HuH-7 (cell line): ENCODE measurements at places on chromosomes 12 and 14.

DNA sequence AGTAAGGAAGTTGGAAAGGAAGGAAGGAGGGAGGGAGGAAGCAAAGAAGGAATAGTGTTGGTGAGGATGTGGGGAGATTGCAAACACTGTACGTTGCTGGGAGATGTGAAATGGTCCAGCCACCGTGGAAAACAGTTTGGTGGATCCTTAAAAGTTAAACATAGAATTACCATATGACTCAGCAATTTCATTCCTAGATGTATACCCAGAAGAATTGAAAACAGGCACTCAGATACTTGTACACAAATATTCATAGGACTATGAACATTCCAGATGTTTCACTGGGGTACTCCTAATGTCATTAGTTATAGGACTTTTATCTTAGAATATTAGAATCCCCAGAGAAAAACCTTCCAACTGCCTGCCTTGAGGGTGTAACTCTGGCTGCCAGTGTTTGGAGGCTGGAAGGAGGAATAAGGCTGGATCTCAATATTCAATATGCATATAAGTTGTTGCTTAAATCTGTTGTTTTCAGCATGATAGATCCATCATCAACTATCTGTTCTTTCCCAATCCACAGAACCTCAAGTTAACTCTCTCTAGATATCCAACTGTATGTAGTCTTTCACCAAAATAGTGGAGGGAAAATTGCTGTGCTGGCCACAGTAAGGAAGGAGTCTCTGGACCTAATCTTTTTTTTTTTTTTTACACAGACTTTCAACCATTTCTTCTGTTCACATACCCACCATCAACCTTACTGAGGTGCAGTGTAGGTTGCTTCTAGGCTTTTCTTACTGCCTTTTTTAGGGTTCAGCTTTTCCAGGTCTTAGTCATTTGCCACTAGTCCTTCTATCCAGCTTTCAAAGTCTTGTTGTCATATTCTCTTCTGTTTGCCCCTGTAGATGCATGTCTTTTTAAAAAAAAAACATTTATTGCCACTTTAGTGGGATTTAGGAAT lies 94.5 kb downstream of the DNAI7 start:
- DNase-seq, result no peak

GRCh38 chr14:90780519-90780918 lies 35.7 kb downstream of the TTC7B start:
- DNase-seq, result no peak

GRCh38 chr14:89276424-89276975 lies 140.5 kb downstream of the FOXN3 start:
- DNase-seq, result no peak

- DNase-seq, result no peak
Measured at GRCh38 chr12:74689929-74690328, 152.3 kb downstream of the ATXN7L3B start.

DNA sequence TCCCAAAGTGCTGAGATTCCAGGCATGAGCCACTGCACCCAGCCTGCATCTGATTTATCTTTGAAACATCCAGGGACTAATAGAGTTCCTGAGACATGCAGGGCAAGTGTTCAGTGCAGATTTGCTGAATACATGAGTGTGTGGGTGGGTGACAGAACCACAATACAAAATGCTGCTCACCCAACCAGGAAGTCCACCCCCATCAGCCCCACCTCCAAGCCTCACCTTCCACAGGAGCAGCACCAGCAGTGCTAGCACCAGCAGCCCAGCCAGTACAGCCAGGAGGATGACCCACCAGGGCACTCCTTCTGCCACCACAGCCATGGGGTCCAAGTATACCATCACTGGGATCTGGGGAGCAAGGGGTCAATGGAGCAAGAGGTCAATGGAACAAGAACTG lies 20.0 kb downstream of the ITGA7 start:
- no peak for DNase-seq

DNA sequence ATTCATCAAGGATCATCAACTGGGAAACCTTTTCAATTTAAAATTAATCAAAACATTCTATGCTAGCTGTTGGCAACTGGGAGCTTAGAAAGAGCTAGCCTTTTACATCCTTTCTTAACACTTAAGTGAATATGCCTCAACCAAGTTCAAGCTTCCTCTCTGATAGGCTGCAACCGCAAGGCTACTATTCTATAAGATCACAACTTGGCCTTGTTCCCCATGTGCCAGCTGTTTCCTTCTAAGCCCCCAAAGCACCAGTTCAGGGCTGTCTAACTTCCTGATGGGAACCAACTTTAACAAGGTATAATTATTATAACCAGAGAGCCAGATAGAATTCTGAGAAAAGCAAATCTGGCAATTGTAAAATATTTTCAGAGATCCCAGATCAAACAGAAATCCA lies 37.0 kb downstream of the KCNC2 start:
- no peak for DNase-seq

DNA sequence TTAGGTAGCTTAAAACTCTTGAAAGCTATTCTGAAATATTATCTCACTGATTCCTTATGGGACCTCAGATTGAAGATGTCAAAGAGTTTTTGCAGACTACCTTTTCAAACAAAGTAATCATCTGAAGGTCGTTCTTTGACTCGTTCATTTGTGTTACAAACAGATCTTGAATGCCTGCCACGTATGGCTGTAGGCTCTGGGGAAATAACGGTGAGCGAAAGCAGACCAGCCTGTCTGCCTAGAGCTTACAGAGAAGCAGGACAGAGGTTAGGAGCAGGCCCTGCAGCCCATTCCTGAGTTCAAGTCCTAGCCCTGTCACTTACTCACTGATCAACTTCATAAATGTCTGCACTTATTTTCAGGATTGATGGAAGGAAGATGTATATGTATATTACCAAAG lies 83.6 kb downstream of the FLRT2 start:
- DNase-seq, result no peak

DNA sequence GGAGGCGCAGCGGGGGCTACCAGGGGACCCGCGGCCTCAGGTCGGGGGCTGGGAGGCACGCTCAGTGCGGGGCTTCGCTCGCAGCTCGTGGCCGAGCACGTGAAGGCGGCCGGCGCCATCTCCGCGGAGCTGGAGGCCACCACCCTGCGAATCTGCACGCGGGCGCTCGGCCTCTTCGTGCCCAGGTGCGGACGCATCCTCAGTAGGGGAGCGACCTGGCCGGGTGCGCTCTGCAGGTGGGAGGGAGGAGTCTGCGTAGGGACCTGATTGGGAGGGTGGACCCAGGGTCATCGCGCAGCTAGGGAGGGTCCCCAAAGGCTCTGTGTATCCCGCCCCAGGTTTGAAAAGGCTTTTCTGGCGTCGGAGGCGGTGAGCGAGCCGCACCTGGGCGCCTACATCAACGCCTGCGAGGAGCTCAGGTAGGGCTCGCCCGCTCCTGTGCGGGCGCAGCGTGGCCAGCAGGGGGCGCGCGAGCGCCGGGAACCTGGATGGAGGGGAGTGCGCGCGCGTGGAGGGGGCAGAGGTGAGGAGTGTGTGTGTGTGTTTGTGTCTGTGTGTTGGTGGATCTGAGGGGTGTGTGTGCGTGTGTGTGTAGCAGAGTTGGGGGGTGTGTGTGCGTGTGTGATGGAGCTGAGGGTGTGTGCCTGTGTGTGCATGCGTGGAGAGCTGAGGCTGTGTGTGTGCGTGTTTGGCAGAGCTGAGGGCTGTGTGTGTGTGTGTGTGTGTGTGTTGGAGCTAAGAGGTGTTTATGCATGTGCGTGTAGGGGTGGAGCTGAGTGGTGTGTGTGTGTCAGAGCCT lies 10.3 kb downstream of the EXOC3L4 start:
- peak; percentile 78 for DNase-seq

DNA sequence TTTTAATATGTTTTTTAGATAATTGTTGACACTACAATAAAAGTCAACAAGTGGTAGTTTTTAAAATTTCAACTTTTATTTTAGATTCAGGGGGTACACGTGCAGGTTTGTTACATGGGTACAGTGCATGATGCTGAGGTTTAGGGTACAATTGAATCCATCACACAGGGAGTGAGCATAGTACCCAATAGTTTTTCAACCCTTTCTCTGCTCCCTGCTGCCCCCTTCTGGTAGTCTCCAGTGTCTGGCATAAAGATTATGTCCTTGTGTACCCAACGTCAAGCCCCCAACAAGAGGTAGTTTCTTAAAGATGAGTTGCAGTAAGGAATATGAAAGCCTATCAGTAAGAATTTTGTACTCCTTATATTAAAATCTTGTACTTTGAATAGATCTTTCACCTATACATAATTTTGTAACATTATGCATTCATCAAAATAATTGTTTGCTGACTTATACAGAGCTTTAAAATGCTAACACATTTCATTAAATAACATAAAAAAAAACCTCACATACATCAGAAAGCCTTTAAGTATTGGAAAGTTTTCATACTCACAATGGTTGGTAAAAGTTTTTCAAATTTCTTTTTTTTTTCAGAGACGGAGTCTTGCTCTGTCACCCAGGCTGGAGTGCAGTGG lies 5.4 kb upstream of the RALGAPA1 start:
- no peak for DNase-seq

- DNase-seq, result no peak
Measured at GRCh38 chr12:51311389-51311788, 12.6 kb downstream of the BIN2 start.

DNA sequence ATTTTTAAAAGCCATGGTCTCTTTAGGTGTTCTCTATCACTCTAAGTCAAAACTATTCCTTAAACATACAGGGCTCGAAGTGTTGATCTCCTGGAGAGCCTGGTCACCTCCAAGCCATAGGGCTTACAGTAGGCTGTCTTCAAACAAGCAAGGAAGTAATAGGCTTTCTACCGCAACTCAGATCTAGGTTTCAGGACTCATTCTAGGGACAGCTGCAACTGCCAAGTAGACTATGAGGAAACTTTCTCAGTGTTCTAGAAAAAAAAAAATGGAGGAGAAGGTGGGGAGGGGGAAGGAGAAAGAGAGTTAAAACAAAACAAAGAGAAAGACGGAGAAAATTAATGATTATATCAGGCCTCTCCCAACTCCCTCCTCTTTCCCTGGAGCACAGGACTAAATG lies 106.9 kb upstream of the ETV6 start:
- no peak for DNase-seq

GRCh38 chr12:132309596-132310086 lies 19.7 kb downstream of the GALNT9 start:
- DNase-seq, result no peak

GRCh38 chr12:118013283-118013682 lies 3.2 kb upstream of the RFC5 start:
- DNase-seq, result no peak

GRCh38 chr14:76644855-76645518 lies 116.3 kb upstream of the VASH1 start:
- peak; percentile 51 for DNase-seq

DNA sequence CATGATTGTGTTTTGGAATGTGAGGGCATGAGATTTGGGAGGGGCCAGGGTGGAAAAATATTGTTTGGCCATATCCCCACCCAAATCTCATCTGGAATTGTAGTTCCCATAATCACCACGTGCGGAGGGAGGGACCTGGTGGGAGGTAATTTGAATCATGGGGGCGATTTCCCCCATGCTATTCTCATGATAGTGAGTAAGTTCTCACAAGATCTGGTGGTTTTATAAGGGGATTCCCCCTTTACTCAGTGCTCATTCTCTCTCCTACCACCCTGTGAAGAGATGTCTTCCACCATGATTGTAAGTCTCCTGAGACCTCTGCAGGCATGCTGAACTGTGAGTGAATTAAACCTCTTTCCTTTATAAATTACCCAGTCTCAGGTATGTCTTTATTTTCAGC lies 15.7 kb downstream of the OR10P1 start:
- no peak for DNase-seq

- no peak for DNase-seq
Measured at GRCh38 chr12:130538343-130539095, 177.6 kb downstream of the RIMBP2 start.

DNA sequence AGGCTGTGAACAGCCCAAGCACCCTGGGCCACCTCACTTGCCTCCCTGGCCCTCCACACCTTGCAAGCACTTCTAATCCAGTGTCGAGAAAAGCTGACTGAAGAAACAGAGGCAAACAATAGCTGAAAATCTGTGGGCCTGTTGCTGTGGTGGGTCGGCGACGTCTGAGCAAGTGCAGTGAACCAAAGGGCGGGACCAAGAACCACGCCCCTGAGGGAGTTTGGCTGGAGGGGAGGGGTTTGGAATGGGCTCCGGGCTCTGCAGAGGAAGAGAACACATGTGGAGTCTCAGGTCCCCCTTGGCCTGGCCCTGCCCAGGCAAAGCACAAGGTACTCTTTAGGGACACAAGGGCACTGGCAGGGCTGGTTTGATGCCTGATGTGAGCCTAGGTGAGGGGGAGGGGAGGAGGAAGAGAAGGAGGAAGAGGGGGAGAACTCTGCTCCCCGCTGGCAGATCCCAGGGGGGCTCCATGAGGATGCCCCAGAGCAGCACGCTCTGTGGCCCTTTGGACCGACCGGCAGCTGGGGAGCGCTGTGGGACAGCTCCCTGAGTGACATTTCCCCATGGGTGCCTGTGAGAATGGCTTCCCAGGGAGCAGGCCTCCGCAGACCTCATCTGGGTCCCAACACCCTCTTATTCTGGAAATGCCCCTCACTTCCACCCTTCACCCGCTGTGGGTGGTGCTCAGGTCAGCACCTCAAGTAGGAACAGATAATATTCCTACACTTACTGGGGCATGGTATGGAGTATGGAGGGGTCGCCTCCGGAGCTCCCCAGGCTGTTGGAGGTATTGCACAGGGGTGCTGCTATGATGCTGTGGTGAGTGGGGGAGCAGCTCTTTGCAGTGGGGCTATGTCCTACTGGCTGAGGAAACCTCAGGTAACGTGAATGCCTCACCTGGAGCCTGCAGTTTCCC lies 85.5 kb downstream of the CPSF2 start:
- no peak for DNase-seq

DNA sequence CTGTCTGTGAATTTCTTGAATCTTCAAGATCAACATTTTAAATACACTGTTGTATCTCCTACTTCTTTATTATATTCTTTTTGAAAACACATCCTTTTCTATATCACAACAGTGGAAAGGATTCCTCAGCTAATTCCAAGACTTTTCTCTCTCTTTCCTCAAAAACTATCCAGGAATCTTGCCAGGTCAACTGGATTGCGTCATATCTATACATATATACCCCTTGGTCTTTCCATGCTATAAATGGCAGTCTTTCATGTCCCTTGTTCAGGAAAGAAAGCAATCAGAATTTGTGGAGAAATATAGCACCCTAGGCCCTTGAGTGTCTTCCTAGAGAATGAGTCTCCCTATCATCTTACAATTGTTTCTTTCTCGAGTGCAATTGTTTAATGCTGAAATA lies 149.0 kb downstream of the KCNA5 start:
- no peak for DNase-seq

DNA sequence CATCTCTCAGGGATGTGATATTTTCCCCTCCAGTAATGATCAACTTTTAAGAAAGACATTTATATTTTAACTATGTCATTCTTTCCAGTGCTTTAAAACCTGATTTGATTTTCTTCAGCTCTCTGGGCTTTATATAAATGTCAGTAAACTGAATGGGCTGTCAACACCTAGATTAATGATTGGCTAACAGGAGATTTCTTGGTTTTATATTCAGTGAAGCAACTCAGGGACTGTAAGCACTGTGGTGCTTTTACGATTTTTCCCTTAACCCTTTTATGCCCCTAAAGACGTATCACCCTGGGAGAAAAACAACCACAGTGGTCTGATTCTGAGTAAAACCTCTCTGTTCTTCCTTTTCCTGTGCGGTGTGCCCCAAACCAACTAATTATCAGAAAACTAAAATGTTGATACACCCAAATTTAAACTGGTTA lies 38.0 kb downstream of the PTGER2 start:
- DNase-seq, result no peak
